ENCODE measurements at places on chromosomes 2 and 18. TPM values are rescaled to one million over a fixed set of nuclear protein-coding genes. Genes with fewer than 3 reads are reported as not detected.

DNA sequence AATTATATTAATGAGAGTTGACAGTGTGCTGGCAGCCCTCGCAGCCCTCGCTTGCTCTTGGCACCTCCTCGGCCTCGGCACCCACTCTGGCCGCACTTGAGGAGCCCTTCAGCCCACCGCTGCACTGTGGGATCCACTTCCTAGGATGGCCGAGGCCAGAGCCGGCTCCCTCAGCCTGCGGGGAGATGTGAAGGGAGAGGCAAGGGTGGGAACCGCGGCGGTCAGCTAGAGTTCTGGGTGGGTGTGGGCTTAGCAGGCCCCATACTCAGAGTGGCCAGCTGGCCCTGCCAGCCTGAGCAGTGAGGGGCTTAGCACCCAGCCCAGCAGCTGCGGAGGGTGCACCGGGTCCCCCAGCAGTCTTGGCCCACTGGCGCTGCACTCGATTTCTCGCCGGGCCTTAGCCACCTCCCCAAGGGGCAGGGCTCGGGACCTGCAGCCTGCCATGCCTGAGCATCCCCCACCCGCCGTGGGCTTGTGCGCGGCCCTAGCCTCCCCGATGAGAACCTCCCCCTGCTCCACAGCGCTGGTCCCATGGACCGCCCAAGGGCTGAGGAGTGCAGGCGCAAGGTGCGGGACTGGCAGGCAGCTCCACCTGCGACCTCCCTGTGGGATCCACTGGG lies 68.2 kb upstream of the LRRTM4 start:
- H3K4me3 ChIP-seq: no peak overlapping the region
- DNase-seq: no peak
- H3K4me1 ChIP-seq: no peaks in the 10 kb centered on the region

- no peak for DNase-seq
- H3K27ac ChIP-seq: no peak overlapping the region
- H3K36me3 ChIP-seq: no peaks in the 10 kb centered on the region
- H3K4me1 ChIP-seq: no peaks in the 10 kb centered on the region
- no peak overlapping the region for H3K4me3 ChIP-seq
- H3K27me3 ChIP-seq: peaks cover 2% of the 10 kb centered on the region
Observed at GRCh38 chr2:29876374-29876773, 45.0 kb downstream of the ALK start.

Gene LTBP1
- total RNA-seq: 3.7 TPM

DNA sequence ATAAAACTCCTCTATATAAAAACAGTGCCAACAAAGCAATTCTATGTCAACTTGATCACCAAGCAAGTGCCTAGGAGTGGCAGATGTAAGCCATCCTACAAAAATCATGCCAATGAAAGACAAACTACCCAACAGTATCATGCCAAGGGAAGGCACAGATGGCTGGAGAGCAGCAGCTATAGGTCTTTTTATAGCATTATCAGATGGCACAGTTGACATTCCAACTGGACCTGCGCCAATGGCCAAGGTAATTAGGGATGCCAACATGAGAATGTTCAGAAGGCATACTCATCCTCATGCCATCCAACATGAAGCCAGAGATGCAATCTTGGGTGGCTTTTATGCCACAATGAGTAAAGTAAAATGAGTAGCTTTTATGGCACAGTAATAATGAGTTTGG lies 237.3 kb downstream of the OTX1 start:
- no peaks in the 10 kb centered on the region for H3K36me3 ChIP-seq
- H3K4me1 ChIP-seq: no peaks in the 10 kb centered on the region
- H3K27ac ChIP-seq: no peak overlapping the region
- no peaks in the 10 kb centered on the region for H3K27me3 ChIP-seq
- DNase-seq: no peak
- H3K4me3 ChIP-seq: no peak overlapping the region

GRCh38 chr2:129008055-129008880 lies 689.6 kb upstream of the HS6ST1 start:
- no peak overlapping the region for H3K27ac ChIP-seq
- no peak overlapping the region for H3K4me3 ChIP-seq
- no peaks in the 10 kb centered on the region for H3K36me3 ChIP-seq
- no peaks in the 10 kb centered on the region for H3K27me3 ChIP-seq
- H3K4me1 ChIP-seq: no peaks in the 10 kb centered on the region

DNA sequence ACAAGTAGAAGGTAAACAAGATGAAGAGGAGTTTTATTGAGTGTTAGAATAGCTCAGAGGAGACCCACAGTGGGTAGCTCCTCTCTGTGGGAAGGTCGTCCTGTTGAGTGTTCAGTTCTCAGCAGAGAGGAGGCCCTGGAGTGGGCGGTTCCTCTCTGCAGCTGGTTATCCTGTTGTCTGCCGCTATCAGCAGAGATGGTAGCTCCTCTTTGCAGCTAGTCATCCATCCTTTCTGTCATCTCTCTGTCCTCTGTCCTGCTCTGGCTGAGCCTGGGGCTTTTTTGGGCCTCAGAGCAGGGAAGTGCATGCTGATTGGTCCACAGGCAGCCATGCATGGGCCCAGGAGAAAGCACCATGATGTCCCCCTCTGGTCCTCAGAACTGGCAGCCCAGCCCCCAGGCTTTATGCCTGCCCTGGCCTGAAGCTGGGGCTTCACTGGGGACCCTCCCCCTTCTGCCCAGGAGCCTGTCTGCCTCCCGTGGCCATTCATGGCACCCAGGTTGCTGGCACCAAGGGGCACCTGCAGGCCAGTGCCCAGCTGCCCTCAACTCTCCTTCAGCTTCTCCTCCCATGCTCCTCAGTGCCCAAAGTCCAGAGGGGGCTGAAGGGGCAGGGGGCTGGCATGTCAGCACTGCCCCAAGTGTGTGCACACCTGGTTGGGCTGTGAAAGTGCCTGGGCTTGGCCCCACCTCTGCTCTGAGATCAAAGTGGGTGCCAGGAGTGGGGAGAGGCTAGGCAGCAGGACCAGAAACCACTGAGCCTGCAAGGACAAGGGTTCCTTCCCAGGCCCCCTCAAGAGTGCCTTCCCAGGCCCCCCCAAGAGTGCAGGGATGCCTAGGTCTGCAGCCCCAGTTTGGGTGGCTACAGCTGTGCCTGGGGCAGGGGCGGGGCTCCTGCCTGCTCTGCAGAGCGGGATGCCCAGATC lies 98.7 kb downstream of the TWIST2 start:
- no peaks in the 10 kb centered on the region for H3K36me3 ChIP-seq
- no peak overlapping the region for H3K27ac ChIP-seq
- H3K27me3 ChIP-seq: no peaks in the 10 kb centered on the region
- DNase-seq: no peak
- no peak overlapping the region for H3K4me3 ChIP-seq

- peaks cover 5% of the 10 kb centered on the region for H3K27me3 ChIP-seq
- H3K4me3 ChIP-seq: no peak overlapping the region
- no peaks in the 10 kb centered on the region for H3K36me3 ChIP-seq
- H3K4me1 ChIP-seq: peaks cover 12% of the 10 kb centered on the region
- H3K27ac ChIP-seq: no peak overlapping the region
- no peak for DNase-seq
Observed at GRCh38 chr2:48395658-48396057, 134.3 kb upstream of the STON1 start.

Gene ABCG5
- not detected for total RNA-seq

All from CD4-positive, CD25-positive, alpha-beta regulatory T cell (primary cell).